ENCODE measurements at places on chromosomes 6 and 20.
A peak's percentile ranks its signal among the peaks of the same experiment; 100 is the strongest.

GRCh38 chr20:45934046-45934585 is 367 bp upstream of the PCIF1 start:
- DNase-seq: peak; percentile 60

GRCh38 chr6:68040312-68040778 is 594.7 kb upstream of the ADGRB3 start:
- DNase-seq: no peak

GRCh38 chr6:7048894-7049293 is 58.9 kb upstream of the RREB1 start:
- no peak for DNase-seq

GRCh38 chr20:62525014-62525413 is 49.2 kb upstream of the GATA5 start:
- DNase-seq: no peak

DNA sequence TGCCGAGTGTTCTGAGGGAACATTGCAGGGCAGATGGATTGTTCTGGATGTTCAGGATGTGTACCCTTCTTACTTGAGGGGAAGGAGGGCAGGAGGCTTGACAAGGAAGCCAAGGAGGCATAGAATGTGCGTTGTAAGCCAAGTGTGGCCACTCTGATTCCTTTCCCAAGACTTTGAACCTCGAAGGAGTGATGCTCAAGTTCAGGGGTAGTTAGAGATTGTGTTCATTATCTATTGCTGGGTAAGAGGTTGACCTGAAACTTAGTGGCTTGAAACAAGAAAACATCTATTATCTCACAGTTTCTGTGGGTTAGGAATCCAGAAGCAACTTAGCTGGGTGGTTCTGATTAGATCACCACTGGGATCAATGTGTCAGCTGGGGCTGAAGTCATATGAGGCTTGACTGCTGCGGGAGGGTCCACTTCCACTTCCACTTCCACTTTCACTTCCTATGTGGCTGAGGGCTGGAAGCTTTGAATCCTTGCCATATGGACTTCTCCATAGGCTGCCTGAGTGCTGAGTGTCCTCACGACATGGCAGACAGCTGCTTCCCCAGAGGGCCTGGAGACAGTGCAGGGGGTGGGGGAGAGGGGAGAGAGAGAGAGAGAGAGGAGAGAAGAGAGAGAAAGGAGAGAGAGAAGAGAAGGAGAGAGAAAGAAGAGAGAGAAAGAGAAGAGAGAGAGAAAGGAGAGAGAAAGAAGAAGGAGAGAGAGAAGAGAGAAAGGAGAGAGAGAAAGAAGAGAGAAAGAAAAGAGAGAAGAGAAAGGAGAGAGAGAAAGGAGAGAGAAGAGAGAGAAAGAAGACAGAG is 6.9 kb upstream of the CD40 start:
- DNase-seq: no peak

DNA sequence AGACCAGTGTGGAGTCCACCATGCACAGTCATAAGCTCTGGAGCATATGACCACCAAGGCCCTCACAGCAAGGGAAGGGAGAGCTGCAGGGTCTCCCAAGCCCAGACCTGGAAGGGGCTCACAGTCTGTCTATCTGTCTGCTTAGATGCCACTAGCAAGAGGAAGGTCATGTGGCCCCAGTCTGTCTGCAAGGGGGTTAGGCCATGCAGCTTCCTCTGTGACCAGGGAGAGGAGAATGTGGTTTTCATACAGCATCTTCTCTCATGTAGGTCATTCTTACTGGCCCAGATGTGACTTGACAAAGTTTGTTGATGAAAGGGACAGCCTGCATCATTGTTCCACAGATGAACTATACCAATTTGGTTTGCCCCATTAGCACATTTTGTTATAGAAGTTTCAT is 260.8 kb downstream of the FARS2 start:
- no peak for DNase-seq

DNA sequence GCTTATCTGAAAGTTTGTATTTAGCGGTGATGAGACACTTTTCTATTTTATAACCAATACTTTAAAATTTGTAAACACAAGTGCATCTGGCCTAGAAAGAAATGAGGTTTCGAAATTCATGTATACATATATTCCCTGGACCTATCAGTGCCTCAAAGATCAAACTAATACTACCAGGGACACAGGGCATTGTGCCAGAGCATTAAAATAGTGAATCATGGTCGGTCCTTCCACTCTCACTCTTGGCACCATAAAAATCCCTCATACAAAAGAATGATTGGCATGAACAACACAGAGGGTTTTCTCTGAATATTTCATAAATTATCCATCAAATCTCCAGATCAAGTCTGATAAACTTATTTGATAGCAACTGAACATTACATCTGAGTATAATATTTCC is 62.0 kb downstream of the MMUT start:
- DNase-seq: no peak

DNA sequence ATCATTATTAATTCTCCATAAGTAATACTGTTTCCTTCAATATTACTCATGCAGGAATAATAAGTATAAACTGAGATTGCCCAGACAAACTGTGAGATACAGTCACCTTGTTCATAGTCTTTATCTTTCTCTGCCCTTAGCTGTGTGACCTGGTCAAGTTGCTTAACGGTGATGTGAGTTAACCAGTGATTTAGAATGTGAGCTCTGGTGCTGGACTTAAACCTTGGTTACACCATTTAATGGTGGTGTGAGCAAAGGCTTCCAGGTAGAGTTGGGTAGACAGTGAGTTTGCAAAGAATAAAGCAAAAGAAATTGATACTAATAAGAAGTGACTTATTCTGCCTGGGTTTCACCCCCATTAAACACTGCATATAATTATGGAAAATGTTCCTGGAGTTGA is 86.2 kb upstream of the DEFB112 start:
- DNase-seq: no peak

DNA sequence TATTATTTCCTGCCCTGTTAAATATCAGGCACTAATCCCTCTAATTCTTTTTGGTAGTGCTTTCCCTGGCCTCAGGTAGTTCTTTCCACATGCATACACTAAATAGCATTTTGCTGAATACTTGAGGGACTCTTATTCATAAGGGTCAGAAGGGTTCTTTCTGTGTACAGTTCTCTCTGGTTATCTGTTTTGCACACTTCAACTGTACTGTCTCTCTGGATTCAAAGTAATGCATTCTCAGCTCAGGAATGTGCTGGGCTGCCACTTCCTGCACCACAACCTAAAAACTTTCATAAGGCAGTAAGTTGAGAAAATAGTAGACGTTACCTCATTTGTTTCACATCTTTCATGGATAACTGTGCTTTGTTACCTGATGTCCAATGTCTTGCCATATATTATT is 32.1 kb downstream of the C6orf141 start:
- no peak for DNase-seq

DNA sequence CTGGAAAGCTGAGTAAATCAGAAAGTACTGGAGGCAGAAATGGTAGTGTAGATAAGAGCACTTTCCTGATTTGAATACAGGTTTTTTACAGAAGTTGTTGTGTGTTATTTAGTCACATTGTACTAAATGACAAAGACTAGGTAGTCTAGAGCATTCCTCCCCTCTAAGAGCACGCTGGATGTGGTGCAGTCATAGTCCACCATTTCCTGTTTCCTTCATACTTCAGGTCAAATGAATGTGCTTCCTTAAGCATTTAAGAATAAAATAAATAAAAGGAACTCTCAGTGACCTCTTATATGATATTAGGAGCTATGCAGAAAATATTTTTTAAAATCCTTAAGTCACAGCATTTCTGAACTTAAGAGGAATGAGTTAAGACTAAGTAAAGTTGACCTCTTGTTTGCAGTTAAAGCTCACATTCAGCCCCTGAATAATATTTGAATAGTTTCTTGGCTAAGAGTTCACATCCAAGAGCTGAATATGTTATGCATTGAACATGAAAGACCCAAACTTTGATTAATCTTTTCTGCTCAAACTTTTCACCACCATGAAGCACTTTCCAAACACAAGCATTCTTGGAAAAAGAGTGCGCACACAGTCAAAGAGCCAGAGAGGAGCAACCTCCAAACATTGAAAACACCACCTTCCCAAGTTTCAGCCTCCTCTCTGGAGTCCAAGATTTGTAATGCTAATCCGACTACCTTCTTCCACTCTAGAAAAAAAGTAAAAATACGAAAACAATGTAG is 53.4 kb upstream of the TMEM30A start:
- no peak for DNase-seq

GRCh38 chr20:58233881-58234528 is 5.6 kb upstream of the ANKRD60 start:
- peak; percentile 9 for DNase-seq

DNA sequence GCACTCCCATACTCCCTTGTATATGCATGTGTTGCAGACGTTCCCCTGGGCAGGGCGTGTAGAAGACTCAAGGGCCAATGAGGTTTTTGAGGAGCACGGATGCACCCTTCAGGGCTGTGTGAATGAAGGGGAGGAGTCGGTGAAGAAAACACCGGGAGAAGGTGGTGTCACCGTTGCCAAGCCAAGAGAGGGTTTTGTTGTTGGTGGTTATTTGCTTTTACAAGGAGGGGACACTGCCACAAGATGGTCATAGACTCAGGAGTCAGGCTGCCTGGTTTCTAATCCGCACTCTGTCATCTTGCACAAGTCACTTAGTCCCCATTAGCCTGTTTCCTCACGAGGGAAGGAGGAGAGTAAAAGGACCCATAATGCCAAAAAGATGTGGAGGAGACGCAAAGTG is 124.0 kb downstream of the PXDC1 start:
- DNase-seq: peak; percentile 90

DNA sequence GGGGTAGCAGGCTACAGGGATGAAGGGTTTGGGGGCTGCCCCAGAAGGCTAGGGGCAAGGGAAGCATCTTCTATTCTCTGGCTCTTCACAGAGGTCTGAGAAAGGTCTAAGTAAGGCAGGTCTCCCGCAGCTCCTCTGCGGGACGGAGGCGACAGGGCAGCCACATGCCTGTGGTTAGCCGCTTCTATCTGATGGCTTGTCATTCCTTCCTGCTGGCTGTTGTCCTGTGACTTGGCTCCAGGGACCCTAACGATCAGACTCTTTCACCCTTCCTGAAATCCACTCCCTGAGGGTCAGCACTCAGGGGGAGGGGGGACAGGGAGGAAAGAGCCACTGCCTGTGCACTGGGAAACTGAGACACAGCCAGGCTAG is 673 bp downstream of the CST7 start:
- no peak for DNase-seq

GRCh38 chr6:15401769-15402250 is 155.9 kb downstream of the JARID2 start:
- DNase-seq: no peak

GRCh38 chr6:129177801-129178200 is 294.9 kb downstream of the LAMA2 start:
- DNase-seq: no peak

- no peak for DNase-seq
These were observed 18.5 kb downstream of the PLAGL2 start for GRCh38 chr20:32189123-32189410.

GRCh38 chr6:150167479-150167873 is 24.6 kb downstream of the PPP1R14C start:
- no peak for DNase-seq

DNA sequence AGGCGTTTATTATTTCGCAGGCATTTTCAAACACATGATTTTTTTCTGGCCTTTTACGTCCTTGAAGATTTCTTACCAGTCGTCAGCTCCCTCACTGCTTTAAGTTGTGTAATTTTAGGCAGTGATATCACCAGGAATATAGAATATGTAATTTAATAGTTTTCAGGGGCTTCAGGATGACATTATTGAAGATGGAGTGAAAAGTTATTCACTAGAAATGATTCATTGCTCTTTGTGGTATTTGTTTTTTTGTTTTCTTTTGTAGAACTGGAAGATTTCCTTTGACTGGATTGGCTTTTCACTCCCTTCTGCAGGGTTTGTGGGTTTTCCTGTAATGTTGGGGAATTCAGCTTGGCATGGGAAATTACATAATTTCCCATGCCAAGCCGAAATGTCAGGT is 2.0 kb downstream of the LRRC1 start:
- DNase-seq: no peak

DNA sequence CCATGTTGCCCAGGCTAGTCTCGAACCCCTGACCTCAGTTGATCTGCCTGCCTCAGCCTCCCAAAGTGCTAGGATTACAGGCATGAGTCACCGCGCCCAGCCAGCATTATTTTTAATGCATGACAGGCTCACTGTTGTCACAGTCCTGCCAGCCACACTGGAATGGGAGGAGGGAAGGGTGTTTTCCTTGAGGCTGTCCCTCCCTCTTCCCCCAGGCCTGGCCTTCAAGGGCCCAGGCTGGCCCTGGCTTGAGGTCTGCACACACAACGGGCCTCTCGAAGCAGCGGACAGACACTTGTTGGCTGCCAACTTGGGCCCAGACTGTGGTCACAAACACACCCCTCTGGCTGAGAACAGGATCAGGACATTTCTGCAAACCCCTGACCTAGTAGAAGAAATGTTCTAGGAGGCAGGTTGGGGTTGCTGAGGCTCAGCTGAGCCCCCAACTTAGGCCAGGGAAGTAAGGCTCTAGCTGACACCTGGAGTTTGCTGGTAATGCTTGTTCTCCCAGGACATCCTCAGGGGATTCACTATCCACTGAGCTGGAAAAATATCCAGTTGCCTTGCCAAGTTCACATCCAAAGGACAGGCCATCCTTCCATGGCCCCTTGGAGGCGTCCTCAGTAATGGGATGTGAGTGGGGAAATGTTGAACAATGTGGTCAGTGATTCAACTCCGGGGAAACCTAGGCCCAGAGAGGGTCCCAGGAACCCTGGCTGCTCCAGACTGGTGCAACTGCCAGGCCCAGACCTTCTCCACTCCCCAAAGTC is 9.9 kb downstream of the SNTA1 start:
- no peak for DNase-seq

DNA sequence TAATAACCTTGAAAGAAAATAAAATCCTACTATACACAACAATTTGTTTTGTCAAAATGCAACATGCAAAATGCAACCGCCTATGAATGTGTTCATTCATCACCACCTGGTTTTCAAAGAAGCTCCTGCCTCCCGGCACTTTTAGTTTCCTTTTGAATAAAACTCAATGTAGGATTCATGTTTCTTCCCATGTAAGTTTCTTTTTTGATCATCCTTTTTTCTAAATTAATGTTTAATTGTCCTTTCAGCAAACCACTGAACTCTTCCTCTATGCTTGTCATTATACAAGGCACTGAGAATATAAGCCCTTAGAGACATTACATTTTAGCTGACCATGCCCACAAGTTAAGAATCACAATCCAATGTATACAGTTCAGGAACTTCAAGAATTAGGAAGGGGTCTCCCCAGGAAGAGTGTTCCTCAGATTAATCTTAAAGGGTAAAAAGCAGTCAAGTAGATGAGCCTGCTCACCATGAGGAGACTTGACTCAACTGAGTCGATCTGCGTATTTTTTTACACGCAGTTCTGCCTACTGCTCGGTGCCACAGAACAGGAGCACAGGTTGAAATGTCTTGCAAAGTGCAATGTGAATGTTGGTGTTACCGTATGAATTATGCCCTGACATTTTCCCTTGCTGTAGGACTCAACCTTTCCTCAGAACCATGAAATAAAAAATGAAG is 7.2 kb upstream of the THEMIS start:
- no peak for DNase-seq

GRCh38 chr20:50328996-50329898 is 138.6 kb downstream of the CEBPB start:
- DNase-seq: no peak

Measured in NCI-H1105 treated with DMSO at 0.1 percent for 48 hours (cell line).